NCI-H226 (cell line): ENCODE measurements at places on chromosomes 13 and 19.

GRCh38 chr19:27647423-27647822 lies 1565.5 kb downstream of the UQCRFS1 start:
- no peak for DNase-seq

DNA sequence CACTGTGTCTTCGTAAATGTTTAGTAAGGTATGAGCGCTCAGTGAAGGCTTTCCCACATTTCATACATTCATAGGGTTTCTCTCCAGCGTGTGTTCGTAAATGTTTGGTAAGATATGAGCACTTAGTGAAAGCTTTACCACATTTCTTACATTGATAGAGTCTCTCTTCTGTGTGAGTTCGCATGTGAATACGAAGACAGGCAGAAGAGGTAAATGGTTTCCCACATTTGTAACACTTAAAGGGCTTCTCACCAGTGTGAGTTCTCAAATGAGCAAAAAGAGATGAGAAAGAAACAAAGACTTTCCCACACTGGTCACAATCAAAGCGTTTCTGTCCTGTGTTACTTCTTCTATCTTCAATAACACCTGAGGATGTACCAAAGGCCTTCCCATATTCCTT lies 31.3 kb downstream of the ZNF560 start:
- DNase-seq, result no peak

GRCh38 chr13:96218475-96218874 lies 128.6 kb downstream of the HS6ST3 start:
- DNase-seq, result no peak

DNA sequence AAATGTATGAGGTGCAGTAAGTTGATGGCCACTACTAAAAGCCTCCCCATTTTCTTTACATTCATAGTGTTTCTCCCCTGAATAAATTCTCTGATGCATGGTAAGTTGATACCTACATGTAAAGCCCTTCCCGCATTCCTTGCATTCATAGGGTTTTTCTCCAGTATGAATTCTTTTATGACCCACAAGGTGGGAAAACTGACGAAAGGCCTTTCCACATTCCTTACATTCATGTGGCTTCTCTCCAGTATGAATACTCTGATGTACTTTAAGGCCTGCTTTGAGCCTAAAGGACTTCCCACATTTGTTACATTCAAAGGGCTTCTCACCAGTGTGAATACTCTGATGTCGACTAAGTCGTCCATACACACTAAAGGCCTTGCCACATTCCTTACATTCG lies 20.5 kb downstream of the ZNF607 start:
- no peak for DNase-seq

GRCh38 chr13:77714119-77714755 lies 16.8 kb downstream of the SLAIN1 start:
- DNase-seq, result no peak

GRCh38 chr19:18513868-18514267 lies 8.0 kb downstream of the ELL start:
- no peak for DNase-seq

- no peak for DNase-seq
Measured at GRCh38 chr13:38013676-38014075, 144.1 kb upstream of the TRPC4 start.

DNA sequence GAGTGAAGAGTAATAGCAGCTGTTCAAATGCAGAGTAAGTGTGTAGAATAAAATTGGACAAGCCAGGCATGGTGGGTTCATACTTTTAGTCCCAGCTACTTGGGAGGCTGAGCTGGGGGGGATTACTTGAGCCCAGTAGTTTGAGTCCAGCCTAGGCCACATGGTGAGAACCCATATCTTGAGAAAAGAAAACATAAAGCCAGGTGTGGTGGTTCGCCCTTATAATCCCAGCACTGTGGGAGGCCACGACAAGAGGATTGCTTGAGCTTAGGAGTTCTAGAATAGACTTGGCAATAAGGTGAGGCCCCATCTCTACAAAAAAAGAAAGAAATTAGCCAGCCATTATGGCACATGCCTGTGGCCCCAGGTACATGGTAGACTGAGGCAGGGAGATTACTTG lies 1241.1 kb downstream of the UQCRFS1 start:
- DNase-seq, result no peak
